ENCODE measurements at places on chromosomes 3 and 15. TPM values are rescaled to one million over a fixed set of nuclear protein-coding genes. Genes with fewer than 3 reads are reported as not detected.

The BNC1 gene
- total RNA-seq = not detected

The GATA2 gene
- 85.0 TPM for total RNA-seq

The TRIM42 gene
- total RNA-seq = not detected

The GABRR3 gene
- total RNA-seq = not detected

The GPR87 gene
- not detected for total RNA-seq

The EBLN2 gene
- total RNA-seq = 1.5 TPM

The GOLGA6A gene
- not detected for total RNA-seq

Data from G401 (cell line).